Body of pancreas (tissue), 4 donors: ENCODE measurements at places on chromosomes 11 and 22. TPM values are rescaled to one million over a fixed set of nuclear protein-coding genes. Genes with fewer than 3 reads are reported as not detected.

- no peak for DNase-seq
- no peak overlapping the region for H3K4me3 ChIP-seq
- H3K27ac ChIP-seq: no peak overlapping the region
- H3K27me3 ChIP-seq: no peaks in the 10 kb centered on the region
- H3K4me1 ChIP-seq: no peaks in the 10 kb centered on the region
These were observed 52.0 kb upstream of the CHRNA10 start for GRCh38 chr11:3723014-3723708.

DNA sequence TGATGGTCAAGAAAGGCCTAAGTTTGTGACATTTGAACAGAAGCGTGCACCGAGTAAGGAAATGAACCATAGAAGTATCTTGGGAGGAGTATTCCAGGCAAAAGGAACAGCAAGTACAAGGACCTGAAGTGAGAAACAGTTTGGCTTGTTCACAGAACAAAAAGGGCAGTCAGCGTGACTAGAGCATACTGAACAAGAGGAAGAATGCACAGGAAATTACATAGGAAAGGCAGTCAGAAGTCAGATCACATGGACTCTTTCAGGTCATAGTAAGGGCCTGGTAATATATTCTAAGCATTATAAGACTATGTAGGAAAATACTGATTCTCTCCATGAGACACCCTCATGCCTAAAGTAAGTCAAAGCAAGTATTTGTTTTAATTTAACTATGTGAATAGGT, 52.3 kb upstream of the GAB2 start:
- no peaks in the 10 kb centered on the region for H3K36me3 ChIP-seq
- no peaks in the 10 kb centered on the region for H3K27me3 ChIP-seq
- no peak overlapping the region for H3K27ac ChIP-seq
- no peaks in the 10 kb centered on the region for H3K4me1 ChIP-seq

DNA sequence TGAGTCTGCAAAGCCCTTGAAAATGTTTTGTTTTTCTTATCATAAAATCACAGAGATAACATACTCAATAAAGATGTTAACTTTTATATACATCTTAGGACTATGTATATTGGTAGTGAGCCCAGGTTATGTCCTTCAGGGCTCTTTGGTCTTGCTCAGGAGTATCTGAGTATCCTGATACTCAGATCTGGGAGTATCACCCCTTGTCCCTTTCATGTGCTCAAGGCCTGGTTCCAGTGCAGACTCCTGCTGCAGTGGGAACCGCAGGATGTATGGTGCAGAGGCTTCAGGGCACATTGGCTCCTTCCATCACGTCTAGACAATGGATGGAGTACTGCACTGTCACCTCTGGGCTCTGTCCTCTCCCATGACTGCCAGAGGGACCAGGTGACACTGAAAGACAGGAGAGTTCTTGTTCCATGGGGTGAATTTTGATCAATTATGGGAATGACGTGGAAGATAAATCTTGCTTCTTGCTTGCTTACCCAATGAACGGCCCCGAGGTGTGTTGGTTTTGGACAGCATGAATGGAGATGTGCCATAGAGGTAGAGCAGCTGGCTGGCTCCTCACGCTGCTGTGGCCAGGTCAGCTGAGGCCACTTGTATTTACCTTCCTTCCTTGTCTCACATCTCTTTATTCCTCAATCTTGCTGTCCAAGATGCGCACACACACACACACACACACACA, 215.5 kb downstream of the ARHGAP42 start:
- H3K27ac ChIP-seq: no peak overlapping the region
- peaks cover 3% of the 10 kb centered on the region for H3K4me1 ChIP-seq
- H3K36me3 ChIP-seq: no peaks in the 10 kb centered on the region
- no peak overlapping the region for H3K4me3 ChIP-seq
- DNase-seq: peak; percentile 24

DNA sequence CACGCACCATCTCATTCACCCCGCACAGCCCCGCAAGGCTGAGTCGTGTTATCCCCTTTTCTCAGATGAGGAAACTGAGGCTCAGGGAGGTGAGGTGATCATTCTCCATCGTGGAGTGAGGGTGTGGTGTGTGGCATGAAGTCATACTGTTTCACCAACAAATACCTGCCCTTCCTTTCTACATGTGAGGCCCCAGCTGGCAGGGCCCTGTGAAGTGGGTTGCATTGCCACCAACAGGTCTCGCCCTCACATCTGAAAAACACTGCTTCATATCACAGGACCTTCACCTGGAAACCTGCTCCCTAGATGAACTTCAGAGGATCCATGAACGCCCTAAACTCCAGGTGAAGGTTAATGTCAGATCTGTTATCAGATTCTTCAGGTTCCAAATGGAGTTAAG, 4.3 kb downstream of the SSTR3 start:
- H3K27ac ChIP-seq: no peak overlapping the region
- H3K36me3 ChIP-seq: no peaks in the 10 kb centered on the region

- no peaks in the 10 kb centered on the region for H3K4me1 ChIP-seq
- H3K27me3 ChIP-seq: no peaks in the 10 kb centered on the region
- H3K36me3 ChIP-seq: no peaks in the 10 kb centered on the region
- no peak for DNase-seq
These were observed 137.0 kb downstream of the ST3GAL4 start for GRCh38 chr11:126492331-126493082.

The PLAAT5 gene
- 2.6 TPM for total RNA-seq

The OTOG gene
- total RNA-seq: not detected

The CALCA gene
- not detected for total RNA-seq

The CARD18 gene
- total RNA-seq: not detected

The SCGB1D2 gene
- total RNA-seq: not detected
